ENCODE measurements at places on chromosomes 11 and 22.
A peak's percentile ranks its signal among the peaks of the same experiment; 100 is the strongest.

GRCh38 chr22:27795053-27795452 is 6.5 kb downstream of the MN1 start:
- no peak for DNase-seq

DNA sequence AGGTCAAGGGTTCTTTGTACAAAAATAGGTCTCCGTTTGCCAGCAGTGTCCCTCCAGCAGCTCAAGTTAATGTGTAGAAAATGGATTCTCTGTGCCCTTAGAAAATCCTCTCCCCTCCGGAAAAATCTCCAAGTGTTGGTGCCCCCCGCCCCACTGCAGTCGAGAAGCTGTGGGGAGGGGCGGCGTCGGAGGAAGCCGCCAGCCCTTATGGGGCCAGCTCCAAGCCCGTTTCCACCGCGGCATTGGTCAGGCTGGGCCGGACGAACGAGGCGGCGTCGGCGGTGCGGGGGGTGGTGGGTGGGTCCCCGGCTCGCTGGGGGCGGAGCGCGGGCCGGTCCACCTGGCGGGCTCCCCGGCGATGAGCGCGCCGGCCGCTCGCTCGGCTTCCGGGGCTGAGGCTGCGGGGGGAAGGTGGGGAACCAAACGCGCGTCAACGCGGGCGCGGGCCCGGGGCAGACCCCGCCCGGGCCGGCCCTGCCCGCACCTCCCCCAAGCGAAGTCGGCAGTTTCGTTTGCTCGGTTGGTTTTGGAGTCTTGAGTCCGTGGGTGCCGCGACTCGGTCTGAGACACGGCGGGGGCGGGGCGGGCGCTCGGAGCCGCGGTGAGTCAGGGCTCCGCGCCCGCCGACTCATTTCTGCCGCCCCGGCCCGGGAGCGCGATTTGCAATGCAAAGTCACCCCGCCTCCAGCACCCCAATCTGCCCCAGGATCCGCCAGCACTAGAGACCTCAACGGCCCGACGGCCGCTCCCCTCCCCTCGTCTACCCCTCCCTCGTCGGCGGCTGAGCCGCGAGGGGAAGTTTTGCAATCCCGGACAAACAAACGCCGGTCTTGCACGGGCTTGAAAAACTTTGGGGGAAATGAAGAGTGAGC is 1.4 kb downstream of the ASCL2 start:
- DNase-seq, result no peak

DNA sequence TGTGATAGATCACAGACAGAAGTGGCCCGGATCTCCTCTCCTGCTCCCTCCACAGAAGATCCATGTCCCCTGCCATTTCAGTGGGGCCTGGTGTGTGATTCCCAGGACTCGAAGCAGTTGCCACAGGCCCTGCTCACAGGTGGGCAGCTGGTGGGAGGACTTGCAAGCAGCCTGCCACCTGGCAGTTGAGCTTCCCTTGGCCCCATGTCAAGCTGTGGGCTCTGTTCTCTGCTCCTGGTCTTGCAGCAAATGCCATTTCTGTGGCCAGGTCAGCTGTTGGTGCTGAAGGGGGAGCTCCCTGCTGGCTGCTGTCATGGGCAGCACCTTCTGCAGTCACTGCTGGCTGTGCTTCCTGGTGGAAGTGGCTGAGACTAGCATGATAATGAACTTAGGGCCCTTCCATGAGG is 59.1 kb upstream of the SLC22A12 start:
- DNase-seq, result no peak

- no peak for DNase-seq
These were observed 5.0 kb upstream of the ZDHHC5 start for GRCh38 chr11:57662893-57663292.

DNA sequence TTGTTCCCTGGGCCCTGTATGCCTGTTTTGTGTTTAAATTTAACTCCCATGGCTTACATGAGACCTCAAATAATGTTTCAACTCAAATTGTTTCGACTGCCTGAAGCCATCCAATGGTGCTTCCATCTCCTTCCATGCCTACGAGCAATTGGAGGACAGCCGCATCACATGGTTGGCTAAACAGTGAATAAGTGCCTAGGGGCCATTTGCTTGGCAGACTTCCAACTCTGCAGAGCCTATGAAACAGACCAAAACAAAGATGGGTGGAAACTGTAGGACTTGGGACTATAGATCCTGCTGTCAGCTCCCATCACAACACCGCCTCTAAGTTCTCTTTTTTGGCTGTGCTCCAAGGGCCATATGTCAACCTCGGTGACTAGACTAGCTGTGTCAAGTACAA is 84.1 kb downstream of the PARVA start:
- DNase-seq, result no peak

DNA sequence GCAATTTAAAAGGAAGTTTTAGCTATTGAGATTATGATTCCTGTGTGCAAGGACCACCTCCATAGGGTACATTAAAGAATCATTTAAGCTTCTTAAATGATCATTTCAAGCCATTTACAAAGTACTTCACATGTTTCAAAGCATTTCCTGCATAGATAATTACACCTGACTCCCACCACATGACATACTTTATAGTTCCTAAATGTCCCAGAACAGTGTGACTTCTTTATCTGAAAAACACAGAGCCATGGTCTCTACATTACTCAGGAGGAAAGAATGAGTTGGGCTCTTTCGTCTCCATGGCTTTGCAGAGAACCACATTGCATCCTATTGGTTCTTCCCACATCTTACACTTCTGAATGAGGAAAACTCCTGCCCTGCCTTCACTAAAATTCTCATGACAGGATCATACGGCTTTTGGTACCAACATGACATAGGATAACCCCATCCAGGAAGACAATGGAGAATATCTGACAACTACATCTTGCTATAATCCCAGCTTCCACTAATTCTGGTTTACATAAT is 88.6 kb downstream of the ETS1 start:
- DNase-seq, result no peak

- no peak for DNase-seq
These were observed 99.0 kb upstream of the LARGE1 start for GRCh38 chr22:34019190-34019845.

DNA sequence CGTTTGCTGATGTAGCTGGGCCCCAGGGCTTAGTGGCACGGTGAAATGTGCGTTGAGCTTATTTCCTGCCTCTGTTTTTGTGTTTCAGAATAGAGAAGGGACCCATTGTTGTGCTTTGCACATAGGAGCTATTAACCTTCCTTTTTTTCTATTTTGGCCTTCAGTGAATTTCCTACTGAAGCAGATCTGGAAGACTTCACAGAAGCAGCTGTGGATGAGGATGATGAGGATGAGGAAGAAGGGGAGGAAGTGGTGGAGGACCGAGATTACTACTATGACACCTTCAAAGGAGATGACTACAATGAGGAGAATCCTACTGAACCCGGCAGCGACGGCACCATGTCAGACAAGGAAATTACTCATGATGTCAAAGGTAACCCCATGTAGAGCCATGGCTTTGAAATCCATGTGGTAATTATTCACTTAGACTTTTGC is 37.4 kb upstream of the ST14 start:
- peak; percentile 83 for DNase-seq

- no peak for DNase-seq
These were observed 71.9 kb downstream of the PLEKHA7 start for GRCh38 chr11:16942342-16942741.
